Activated CD4-positive, alpha-beta T cell treated with anti-CD3 and anti-CD28 coated beads, Interleukin-10, Interleukin-2, amounts not matched to agents 100 ng/mL and 50 ng/mL, durations not matched to agents 16 hours and 8 hours (primary cell): ENCODE measurements at places on chromosomes 2 and 18.

- no peak for DNase-seq
These were observed 35.6 kb upstream of the APCDD1 start for GRCh38 chr18:10418836-10419235.

GRCh38 chr18:57574866-57575265, 11.6 kb downstream of the FECH start:
- no peak for DNase-seq

DNA sequence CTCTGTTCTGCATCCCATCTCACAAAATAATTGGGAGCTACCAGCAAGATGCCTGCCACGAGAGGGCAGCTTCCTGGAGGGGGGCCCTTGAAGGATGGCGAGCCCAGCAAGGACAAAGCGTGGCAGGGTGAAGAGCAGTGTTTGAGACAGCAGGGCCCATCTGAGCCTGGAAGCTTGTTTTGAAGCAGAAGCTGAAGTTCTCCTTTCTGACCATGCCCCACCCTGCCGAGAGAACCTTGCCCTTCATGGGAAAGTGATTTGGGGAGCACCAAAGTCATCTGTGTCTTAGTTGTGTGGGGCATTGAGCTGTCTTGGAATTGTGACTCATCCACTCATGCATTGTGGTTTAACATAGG, 216.3 kb downstream of the BCL11A start:
- DNase-seq: no peak

- DNase-seq: peak; percentile 68
These were observed 9.7 kb upstream of the IL1RN start for GRCh38 chr2:113117541-113118262.

DNA sequence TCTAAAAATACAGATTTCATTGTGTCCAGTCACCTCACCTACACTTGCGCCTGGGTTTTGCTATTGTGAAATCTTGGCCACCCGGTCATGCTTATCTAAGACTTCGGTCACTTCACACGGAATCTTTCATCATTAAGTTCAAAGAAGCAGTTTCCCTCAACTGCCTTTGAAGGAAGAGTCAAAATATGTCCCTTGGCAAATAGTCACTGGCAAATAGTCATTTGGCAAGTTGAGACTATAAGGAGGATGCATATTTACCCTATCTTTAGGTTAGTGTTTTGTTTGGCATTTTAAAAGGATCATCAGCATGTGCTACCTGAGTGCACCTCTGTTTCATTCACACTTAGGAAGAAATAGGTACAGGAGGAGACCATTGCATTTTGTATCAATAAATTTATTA, 95.9 kb downstream of the FEZ2 start:
- DNase-seq: no peak

- DNase-seq: no peak
These were observed 100.9 kb downstream of the ZNF521 start for GRCh38 chr18:25251068-25251467.

GRCh38 chr2:132374961-132375360, 41.6 kb upstream of the GPR39 start:
- no peak for DNase-seq

GRCh38 chr2:50783111-50783510, 248.8 kb downstream of the NRXN1 start:
- no peak for DNase-seq

GRCh38 chr18:7492385-7492784, 74.7 kb upstream of the PTPRM start:
- DNase-seq: no peak

DNA sequence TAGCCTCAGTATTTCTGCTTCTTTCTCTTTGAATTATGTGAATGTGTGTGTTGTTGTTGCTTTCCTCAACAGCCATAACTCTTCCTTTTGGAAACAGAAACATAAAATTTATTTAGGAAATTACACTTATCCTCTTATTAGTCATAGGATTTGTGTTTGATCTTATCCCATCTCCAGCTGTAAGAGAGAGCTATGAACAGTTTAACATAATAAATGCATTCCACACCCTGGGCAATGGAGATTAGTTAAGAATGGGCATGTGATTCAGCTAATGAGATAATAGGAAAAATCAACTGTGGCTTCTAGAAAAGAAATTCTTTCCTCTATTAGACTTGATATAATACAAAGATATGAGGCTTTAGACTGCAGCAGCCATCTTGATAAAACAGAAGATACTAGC, 55.0 kb downstream of the SCN7A start:
- DNase-seq: no peak

GRCh38 chr18:80009661-80010550, 21.5 kb upstream of the TXNL4A start:
- DNase-seq: no peak

GRCh38 chr2:228771774-228772173, 499.3 kb downstream of the PID1 start:
- no peak for DNase-seq

- DNase-seq: no peak
These were observed 30.5 kb downstream of the PXDN start for GRCh38 chr2:1713839-1714236.

GRCh38 chr2:200622106-200622505, 36.3 kb downstream of the AOX1 start:
- DNase-seq: no peak

DNA sequence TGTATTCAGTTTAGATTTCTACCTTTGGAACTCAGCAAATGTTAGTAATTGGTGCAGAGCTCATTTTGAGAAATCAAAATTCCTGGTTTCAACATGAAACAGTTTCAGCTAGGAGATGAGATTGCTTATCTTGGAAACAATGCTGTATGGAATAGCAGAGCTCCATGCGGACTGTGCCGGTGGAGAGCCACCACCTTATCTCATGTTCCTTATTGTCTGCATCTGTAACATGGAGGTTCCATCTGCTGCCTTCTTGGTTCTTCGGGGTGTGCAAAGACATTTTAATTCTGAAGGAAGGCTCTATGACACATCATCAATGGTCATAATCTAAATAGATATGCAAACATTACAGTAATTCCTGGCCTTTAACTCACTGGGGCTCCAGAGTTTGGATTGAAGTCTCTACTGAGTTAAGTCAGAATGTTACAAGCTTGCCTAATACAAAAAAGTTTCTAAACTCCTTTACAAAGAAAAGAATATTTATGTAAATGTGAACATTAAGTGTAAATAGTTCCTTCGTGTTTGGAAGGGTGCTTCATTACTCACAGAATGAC, 65.3 kb downstream of the PRKRA start:
- no peak for DNase-seq

DNA sequence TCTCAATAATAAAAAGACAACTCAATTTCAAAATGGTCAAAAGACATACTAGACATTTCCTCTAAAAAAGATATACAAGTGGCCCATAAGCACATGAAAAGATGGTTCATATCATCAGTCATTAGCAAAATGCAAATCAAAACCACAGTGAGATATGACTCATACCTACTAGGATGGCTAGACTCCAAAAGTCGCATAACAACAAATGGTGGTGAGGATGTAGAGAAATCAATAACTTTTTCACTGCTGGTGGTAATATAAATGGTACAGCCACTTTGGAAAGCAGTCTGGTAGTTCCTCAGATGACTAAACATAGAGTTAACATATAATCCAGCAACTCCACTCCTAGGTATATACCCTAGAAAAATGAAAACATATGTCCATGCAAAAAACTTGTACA, 242.3 kb upstream of the NOL4 start:
- DNase-seq: peak; percentile 11

- DNase-seq: no peak
These were observed 160.9 kb upstream of the TTC39C start for GRCh38 chr18:23853448-23854195.

DNA sequence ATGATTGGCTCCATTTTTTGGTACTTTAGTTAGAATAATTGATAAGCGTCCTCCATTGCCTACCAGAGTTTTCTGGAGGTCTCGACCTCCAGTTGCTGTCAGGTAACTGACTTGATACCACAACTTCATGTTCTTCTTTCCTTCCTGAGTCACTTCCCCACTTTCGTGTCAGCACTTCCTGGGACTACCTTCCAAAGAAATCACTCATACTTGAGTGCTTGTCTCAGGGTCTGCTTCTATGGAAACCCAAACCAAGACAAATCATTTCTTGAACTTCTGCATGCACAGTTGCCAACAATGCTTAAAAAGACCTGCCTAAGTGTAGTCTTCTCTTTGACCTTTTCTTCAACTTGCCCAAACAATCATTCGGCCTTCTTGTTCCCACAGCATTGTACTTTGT, 210.3 kb upstream of the ETAA1 start:
- DNase-seq: no peak

DNA sequence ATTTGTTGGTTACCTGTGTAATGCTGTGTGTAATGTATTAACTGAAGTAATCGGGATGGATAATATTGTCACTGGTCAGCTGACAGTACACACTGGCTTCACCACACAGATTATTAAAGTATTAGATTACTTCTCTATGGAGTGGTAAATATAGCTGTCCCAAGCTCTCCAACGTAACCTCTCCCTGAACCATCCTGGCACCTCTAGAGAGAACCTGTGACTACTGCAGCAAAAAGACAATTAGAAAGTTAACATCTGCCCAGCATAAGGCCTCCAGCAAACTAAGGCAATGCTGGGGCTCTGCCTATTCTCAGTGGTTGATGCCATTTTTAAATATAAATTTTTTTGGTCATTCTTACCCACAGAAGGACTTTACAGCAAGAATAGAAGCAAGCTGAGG, 351.3 kb downstream of the GPD2 start:
- DNase-seq: no peak

- DNase-seq: peak; percentile 60
These were observed 1186.8 kb upstream of the CELF4 start for GRCh38 chr18:38752430-38752829.

DNA sequence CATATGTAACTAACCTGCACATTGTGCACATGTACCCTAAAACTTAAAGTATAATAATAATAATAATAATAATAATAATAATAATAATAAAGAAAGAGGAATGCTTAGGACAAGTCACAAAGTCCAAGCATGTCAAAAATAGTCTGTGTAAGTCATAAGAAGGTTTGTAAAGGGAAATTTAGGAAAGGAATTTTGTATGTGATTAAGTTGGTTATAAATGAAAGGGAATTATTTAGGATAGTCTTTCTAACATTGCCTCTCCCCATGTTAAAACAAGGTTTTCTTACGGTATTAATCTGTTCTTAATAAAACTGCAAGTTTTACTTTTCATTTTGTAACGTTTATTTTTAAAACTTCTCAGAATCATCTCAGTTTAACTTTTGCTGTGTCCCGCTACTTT, 62.8 kb downstream of the SESTD1 start:
- no peak for DNase-seq

DNA sequence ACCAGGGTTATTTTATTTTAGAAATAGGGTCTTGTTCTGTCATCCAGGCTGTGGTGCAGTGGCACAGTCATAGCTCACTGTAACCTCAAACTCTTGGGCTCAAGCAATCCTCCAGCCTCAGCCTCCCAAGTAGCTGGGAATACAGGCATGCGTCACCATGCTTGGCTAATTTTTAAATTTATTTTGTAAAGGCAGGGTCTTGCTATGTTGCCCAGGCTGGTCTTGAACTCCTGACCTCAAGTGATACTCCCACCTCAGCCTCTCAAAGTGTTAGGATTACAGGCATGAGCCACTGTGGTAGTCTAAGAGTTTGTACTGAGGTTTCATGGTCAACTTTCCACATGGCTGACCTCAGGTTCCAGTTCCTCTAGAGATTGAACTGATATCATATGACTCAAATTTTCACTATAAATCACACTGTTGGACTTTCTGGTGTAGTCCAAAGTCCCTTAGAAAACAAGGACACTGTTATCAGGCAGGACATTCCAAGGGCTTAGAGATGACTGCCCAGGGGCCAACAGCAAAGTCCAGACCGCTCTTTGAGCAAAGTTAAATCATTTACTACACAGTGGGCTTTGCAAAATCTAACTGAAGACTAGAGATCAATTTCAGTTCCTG, 82.0 kb upstream of the MEX3C start:
- DNase-seq: no peak

- DNase-seq: peak; percentile 20
These were observed 99.1 kb downstream of the GREB1L start for GRCh38 chr18:21341141-21341540.

DNA sequence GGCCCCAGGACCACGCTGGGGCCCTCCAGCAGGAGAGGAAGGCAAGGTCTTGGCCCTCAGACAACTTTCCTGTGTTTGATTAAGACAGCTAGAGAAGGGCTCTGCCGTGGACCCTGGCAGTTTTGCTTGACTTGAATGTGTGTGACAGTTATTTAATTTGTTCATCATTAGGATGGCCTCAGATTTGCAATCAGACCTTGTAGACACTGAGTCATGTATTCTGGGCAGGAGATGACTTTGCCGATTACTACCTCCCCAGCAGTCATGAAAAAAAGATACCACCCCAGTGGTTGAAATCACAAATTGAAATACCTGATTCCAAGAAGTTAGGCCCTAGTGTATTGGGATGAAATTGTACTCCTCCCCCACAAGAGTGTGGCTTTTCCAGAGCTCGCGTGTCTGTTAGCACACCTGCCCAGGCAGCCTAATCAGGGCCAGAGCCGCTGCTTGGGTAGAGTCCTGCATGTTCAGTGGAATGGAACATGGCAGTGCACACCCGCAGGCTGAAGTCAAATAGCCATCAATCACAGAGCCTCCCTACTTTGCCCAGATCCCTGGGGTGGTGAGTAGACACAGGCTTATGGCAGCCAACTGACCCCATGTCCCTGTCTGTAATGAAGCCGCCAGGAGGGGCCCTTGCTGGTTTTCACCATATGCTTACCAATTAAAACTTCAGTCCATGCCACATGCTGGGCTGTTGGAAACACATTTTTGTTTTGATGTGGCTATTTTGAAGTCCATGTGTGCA, 122.5 kb downstream of the TPGS2 start:
- DNase-seq: no peak

GRCh38 chr18:79217979-79218604, 148.9 kb downstream of the ATP9B start:
- DNase-seq: no peak

DNA sequence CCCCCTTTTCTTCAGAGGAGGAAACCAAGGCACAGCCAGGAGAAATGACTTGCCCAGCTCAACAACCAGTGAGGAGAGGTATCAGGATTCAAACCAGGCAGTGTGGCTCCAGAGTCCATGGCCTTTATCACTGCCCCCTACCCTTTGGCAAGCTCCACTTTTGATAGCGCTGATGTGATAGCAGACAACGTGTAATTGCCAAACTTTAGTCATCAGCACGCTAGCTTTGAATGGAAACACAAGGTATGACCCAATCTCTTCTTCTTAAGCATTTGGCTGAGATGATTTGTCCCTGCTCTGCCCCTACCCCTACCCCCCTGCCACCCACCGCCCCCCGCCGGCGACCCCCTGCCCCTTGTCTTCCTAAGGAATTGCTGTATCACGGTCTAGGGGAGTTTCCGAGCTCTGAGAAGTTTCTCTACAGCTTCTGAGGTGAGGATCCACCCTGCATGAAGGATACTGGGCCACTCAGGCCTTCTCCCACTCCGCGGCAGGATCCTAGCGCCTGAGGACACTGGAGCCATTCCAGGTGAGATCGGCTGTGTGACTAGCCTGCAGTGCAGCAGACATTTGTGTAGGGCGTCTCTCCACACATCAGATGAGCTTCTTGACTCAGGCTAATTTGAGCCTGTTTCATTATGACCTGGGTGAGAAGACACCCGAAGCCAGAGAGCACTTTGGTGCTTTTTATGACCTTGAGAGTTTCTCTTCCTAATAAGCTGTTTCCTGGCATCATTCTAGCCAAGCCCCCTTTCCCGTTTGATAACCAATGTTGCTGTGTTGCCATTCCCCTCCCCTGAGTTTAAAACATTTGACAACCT, 75.1 kb upstream of the MAP4K4 start:
- DNase-seq: peak; percentile 73

- DNase-seq: no peak
These were observed 968.7 kb upstream of the ZEB2 start for GRCh38 chr2:145488571-145488970.
